ENCODE measurements at places on chromosomes 5 and 9. TPM values are rescaled to one million over a fixed set of nuclear protein-coding genes. Genes with fewer than 3 reads are reported as not detected.

Gene GALNT12
- 10.2 TPM for total RNA-seq

Gene SHC3
- total RNA-seq = not detected

DNA sequence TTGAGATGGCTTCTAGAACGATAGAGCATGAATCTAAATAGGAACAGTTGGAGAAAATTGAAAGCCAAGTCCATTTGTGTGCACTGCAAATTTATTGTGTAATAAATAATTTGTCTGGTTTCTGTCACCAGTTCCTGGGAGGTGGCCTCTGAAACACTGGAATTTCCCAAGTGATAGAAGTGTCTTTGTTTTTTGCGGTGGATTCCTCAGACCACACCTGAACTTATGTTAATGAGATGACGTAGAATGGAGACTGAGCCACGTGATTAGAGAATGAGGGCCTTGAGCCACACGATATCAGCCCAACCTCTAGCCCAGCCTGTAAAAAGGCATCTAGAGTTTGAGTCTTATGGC, 105.1 kb downstream of the MSX2 start:
- H3K27me3 ChIP-seq = peaks cover 26% of the 10 kb centered on the region
- H3K36me3 ChIP-seq = no peaks in the 10 kb centered on the region
- H3K4me1 ChIP-seq = no peaks in the 10 kb centered on the region
- H3K4me3 ChIP-seq = no peak overlapping the region
- no peak overlapping the region for H3K27ac ChIP-seq
- no peak for DNase-seq

DNA sequence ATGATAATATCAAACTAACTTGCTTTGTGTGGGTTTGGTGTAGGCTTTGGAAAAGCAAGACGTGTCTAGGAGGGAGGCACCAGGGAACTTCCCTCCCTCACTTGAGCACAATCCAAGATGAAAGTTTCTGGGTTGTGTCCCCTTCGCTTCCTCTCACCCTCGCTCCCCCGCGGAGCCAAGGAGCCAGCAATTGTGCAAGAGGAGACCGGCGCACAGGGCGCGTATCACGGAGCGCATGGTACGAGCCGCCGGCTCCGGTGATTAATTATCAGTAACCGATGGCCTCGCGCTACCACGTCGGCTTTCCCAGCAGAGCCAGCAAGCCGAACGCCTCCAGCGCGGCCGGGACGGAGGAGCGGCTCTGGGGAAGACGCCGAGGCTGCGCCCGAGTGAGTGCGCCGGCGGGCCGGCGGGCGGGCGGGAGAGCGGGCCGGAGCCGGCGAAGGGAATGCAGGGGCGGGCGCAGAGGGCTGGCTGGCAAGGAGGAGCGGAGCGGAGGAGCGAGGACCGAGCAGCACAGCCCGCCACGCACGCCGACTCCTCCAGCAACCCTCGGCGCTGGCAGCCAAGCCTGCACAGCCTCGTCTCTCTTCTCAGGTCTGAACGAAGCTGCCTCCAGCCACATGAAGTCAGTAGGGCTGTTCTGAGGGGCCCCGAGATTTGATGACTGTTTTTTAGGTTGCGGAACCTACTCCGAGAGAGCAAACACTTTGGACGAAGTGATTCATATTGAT, 143.6 kb downstream of the BNC2 start:
- no peaks in the 10 kb centered on the region for H3K36me3 ChIP-seq
- no peak overlapping the region for H3K4me3 ChIP-seq
- H3K27ac ChIP-seq = no peak overlapping the region
- peaks cover 20% of the 10 kb centered on the region for H3K27me3 ChIP-seq
